D341Med (cell line): ENCODE measurements at places on chromosomes 7 and 10.

- no peak for DNase-seq
These were observed 53.8 kb upstream of the SEC61G start for GRCh38 chr7:54812756-54813322.

DNA sequence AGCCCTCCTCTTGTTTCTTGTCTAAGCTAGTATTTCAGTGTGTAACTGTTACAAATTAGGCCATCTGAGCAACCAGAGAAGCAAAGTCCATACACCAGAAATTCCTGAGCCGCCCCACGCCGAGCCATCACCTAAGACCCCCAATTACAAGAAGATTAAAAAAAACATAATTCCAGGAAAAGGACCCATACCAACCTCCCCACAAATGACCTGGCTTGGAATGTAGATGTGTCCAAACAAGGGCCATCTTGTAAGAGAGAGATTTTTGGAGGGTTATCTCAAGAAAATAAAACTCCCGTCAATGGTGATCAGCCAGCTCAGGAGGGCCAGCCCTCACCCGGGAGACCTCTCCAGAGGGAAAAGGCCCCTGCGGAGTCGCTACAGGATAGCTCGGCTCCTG lies 83.1 kb downstream of the LRGUK start:
- no peak for DNase-seq

- DNase-seq, result no peak
These were observed 64.0 kb downstream of the SYPL1 start for GRCh38 chr7:106047818-106048705.

DNA sequence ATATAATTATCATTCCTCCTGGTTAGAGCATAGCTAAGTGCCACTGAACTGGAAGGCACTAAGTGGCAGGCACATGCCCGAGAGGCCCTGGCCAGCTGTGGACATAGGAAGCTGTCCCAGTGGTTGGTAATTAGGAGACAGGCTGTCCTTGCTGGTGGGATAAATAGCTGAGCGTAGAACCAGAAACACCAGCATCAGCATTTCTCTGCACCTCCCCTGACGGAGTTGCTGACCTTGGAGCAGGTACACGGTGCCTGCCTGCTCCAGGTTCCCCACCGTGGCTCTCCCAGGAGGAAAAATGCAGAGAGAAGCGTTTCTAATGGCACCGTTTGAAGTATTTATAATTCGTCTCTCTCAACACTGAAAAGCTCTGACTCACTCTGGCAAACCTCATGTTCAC lies 5.6 kb upstream of the ABLIM1 start:
- no peak for DNase-seq

DNA sequence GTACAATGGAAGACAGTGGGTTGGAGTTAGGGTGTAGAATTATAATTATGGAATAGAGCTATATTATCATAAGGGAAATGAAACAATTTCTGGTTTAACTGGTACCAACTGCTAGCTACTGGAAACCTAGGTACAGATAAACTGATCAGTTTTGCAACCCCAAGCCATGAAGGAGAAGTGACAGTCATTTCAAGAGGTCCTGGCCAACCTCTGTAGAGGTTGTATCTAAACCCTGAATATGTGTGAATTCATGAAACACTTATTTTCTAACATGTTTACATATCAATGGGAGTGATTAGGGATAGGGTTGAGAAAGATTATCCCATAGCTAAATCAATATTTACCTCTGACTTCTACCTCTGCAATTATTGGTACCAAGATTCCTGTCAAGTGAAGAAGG lies 29.9 kb upstream of the CC2D2B start:
- DNase-seq, result no peak
